LoVo (cell line): ENCODE measurements at places on chromosomes 5 and 9.

GRCh38 chr9:19934301-19934871 lies 145.5 kb upstream of the SLC24A2 start:
- no peak for DNase-seq

- no peak for DNase-seq
Observed at GRCh38 chr9:13960011-13960765, 353.8 kb downstream of the NFIB start.

DNA sequence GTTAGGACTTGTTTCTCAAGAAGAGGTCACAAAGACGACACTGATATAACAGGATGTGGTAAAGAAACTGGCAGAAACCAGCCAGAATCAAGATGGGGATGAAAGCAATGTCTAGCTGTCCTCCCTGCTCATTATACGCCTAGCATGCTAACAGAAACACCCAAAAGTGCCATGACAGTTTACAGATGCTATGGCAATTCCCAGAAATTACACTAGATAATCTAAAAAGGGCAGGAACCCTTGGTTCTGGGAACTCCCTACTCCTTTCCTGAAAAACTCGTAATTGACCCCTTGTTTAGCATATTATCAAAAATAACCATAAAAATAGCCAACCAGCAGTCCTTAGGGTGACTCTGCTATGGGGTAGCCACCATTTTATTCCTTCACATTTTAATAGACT lies 10.9 kb upstream of the MRPS30 start:
- DNase-seq: no peak

- DNase-seq: peak; percentile 52
Observed at GRCh38 chr5:13866792-13867191, 77.7 kb downstream of the DNAH5 start.

GRCh38 chr9:19903076-19903475 lies 114.2 kb upstream of the SLC24A2 start:
- DNase-seq: no peak

DNA sequence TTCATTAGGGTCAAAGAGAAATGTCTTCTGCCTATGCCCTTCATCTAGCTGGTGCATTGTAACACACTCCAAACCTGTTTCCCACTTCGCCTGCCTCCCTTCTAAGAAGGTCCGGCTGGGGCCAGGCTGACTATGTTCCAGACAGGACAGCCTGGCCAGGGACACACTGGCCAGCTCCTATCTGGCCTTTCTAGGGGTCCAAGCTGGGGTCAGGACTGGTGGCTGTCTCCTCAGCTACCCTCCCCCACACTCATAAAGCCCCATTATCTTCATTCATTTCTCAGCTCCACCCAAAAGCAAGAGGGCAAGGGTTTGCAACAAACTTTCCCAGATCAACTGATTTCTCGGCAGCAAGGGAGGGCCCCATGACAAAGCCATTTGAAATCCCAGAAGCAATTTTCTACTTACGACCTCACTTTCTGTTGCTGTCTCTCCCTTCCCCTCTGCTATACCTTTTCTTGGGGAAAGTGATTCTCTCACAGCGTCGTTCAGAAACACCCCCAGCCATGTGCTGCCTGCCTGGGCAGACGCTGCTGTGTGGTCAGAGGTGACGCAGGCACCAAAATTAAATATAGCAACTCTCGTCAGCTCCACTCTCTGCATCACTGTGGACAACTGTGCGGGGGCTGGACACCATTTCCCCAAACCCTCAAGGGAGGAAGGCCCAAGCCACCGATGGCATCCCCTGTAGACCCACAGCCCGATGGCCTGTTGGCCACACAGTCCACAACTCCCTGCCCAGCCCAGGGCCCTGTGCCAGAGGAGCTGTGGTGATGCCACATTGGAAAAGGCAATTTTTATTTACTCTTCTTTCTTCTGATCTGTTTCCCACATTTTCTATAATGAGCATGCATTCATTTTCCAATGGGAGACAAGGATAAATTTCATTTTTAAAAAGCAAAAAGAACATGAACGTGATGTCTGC lies 6.1 kb downstream of the IL13 start:
- DNase-seq: no peak

DNA sequence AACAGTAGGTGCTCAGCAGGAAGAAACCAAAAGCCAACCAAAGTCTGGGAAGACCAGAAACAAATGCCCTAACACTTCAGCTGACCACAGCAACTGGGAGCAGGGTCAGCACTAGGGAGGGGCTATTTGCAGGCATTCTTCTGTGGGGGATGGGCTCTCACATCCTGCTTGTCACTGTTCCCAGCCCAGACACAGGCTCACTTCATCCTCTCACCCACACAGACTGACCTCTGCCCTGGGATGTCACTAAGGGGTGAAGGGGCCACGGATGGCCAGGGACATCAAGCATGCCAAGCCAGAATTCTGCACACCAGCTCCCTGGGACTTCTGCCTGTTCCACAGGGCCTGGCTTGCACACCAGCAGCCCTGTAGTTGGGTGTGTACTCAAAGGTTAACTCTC lies 28.7 kb downstream of the GFRA3 start:
- DNase-seq: no peak

GRCh38 chr9:133144904-133145851 lies 18.5 kb downstream of the GBGT1 start:
- DNase-seq: no peak

GRCh38 chr9:132351404-132352045 lies 3.3 kb downstream of the SETX start:
- DNase-seq: no peak

- no peak for DNase-seq
Observed at GRCh38 chr9:12141422-12141821, 551.8 kb upstream of the TYRP1 start.

DNA sequence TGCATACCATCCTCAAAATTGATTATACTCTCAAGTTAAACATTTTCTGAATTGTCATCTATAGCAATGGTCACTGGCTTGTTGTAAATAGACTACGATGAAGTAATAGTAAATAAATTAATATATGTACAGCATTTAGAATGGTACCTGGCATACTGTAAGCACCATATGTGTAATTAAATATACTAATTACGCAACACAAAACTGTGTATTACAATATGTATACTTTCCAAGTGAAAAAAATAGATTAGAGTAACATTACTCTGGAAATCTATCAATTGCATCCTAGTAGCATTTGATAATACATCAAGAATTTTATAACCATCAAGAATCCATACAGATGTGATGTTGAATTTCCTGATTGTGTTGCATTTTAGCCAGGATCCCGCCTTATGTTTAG lies 17.2 kb upstream of the ROR2 start:
- no peak for DNase-seq

- DNase-seq: no peak
Observed at GRCh38 chr5:74667396-74667795, 17.6 kb upstream of the HEXB start.

GRCh38 chr9:130347931-130348330 lies 82.4 kb downstream of the HMCN2 start:
- no peak for DNase-seq

DNA sequence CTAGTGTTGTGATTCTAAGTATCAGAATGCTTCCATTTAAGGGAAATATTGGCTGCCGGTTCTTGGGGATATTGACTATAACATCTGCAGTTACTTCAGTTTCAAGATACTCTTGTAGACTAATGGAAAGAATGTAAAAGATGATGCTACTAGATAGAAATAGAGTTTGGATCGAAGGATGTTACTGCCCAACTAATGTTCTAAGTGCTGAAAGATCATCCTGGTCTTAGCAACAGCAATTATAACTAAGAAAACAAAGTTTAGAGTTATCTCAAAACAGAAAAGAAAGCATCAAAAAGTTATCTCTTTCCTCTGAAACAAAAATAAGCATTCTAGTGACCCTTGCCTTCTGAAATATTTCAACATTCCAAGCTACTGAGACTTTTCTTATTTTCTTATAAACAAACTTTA lies 49.9 kb downstream of the ITGA1 start:
- DNase-seq: no peak

GRCh38 chr5:163692091-163692490 lies 186.7 kb downstream of the MAT2B start:
- DNase-seq: no peak

DNA sequence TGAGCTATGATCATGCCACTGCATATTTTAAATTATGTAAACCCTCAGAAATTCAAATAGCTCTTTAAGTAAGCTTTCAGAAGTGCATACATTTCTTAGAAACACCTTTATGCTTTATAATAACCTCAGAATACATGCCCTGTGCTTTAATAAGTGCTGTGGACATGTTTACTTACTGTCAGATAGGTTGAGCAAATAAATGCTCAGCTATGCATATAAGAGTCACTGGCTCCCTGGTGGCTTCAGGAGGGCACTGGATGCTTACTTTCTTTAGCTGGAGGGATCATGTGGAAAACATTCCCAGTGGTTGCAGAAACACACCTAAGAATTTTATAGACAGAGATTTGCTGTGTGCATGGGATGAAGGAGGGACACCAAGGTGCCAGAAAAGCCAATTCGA lies 74.4 kb downstream of the PDE6A start:
- DNase-seq: no peak

GRCh38 chr5:594226-594860 lies 17.8 kb upstream of the CEP72 start:
- no peak for DNase-seq

GRCh38 chr9:123445116-123445515 lies 89.1 kb downstream of the CRB2 start:
- DNase-seq: no peak

DNA sequence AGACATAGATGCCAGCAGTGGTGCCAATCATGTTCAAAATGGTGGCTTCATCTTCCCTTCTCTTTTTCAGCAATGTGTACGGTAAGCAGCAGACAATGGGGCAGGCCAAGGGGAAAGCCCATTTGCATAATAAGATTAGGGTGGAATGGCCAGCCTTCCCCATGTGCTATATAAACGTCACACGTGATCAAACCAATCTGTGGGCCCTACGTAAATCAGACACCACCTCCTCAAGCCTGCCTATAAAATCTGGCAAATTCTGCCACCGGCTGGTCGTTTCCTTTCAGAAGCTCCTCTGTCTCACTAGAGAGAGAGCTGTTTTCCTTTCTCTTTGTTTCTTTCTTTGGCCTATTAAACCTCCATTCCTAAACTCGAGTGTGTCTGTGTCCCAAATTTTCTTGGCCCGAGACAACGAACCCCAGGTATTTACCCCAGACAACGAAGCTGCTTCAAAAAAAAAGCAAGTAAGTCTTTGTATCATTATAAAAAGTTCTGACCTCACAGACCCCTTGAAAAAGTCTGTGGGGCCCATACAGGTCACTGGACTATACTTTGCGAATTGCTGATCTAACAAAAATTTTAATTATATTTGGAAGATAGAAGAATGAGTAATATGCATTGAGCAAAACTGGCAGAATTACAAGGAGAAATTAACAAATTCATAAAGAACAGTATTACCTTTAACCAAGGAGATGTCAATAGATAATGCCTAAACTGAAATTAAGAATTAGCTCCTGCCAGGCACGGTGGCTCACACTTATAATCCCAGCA lies 15.2 kb downstream of the ZBTB5 start:
- DNase-seq: no peak

GRCh38 chr9:98108531-98109031 lies 10.4 kb downstream of the TRIM14 start:
- no peak for DNase-seq
